ENCODE measurements at places on chromosomes 1 and 21. TPM values are rescaled to one million over a fixed set of nuclear protein-coding genes. Genes with fewer than 3 reads are reported as not detected.
A peak's percentile ranks its signal among the peaks of the same experiment; 100 is the strongest.

DNA sequence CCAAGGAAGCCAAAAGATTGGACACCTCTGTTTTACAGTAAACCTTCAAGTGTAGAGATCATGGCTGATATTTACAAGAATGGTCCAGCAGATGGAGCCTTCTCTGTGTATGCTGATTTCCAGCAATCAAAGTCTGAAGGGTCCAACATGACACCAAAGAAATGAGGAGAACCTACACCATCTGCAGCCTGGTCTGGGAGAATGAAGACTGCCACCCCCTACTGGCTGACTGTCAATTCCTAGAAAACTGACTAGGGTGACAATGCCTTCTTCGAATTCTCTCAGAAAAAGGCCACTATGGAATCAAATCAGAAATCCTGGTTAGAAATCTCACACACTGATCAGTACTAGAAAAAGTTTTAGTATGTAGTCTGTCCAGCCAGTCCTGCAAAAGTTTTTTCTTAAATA, 83.3 kb downstream of the CDC42BPA start:
- DNase-seq, result peak; percentile 43

DNA sequence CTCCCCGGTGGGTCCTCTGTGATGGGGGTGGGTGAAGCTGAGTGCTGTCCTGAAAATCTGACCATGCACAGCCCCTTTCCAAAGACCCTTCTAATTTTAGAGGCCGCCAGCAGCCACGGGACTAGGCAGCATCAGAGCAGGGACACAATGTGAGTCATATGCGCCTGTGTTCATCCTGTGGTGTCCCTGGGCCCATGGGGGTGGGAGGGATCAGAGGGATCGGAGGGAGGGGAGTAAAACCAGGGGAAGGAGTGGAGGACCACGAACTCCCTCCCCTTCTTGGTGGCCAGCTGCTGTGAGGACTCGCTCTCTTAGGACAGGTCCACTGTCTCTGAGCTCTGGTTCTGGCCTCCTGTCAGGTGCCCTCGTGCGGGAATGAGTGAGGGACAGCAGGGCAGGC, 61.5 kb downstream of the ADARB1 start:
- DNase-seq, result no peak

GRCh38 chr1:182051938-182052337, 9.6 kb downstream of the ZNF648 start:
- DNase-seq, result no peak

- no peak for DNase-seq
Observed at GRCh38 chr1:150808121-150808520, at the start of gene CTSK. Gene CTSK (minus strand): TSS chr1:150808260. CDS start chr1:150806805, 1,455 bp downstream.

GRCh38 chr1:19877821-19878636, 4.2 kb upstream of the OTUD3 start:
- DNase-seq, result peak; percentile 95

DNA sequence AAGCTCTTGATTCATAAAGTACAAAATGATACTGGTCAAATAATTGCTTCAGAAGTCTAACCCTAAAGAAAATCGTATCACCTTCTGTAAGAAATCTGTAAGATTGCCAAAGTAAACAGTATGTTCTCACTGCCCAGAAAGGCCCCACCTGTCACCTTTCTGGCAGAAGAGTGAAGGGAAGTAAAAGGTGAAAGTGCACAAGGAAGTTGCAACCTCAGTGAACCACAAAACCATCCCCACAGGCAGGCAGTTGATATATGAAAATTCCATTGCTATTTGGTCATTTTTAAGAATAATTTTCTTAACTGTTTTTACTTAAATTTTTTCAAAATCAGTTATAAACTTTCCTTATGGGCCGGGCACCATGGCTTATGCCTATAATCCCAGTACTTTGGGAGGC, 48.5 kb upstream of the FBXO28 start:
- peak; percentile 81 for DNase-seq

DNA sequence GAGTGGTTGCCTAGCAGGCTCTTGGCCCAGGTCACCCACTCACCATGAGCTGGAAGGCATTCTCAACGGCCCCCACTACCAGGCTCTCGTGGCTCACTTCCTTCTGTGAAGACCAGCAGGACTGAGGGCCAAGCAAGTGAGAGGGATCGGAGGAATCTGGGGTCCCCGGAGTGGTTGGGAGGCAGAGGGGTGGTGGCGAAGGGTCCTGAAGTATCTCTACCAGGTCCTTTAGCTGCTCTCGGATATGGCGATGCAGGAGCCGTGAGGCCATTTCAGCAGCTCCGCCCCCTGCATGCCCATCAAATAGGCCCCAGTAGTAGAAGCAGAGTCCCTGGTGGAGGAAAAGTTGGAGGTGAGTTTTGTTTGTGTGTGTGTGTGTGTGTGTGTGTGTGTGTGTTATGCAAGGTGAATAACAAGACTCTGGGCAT, 2.4 kb downstream of the PPM1J start:
- DNase-seq, result no peak

DNA sequence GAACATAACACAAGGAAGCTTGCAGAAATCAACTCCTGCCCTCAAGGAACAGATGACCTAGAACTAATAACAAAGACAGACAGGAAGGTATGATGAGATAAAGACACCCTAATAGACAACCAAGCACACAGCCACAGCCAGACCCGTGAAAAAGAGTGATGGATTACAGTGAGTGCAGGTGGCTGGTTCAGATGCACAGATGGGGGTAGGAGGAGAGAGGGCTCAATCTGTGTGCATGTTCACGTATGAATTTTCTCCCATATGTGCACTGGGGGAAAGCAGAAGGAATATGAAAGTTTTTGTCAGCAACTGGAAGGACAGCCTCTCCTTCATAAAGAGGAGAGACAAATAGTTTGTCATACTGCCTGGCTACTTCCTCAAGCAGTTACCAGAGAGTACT, 367.1 kb downstream of the PBX1 start:
- DNase-seq, result no peak

- DNase-seq, result no peak
Observed at GRCh38 chr1:68516066-68516465, 19.2 kb upstream of the DEPDC1 start.

DNA sequence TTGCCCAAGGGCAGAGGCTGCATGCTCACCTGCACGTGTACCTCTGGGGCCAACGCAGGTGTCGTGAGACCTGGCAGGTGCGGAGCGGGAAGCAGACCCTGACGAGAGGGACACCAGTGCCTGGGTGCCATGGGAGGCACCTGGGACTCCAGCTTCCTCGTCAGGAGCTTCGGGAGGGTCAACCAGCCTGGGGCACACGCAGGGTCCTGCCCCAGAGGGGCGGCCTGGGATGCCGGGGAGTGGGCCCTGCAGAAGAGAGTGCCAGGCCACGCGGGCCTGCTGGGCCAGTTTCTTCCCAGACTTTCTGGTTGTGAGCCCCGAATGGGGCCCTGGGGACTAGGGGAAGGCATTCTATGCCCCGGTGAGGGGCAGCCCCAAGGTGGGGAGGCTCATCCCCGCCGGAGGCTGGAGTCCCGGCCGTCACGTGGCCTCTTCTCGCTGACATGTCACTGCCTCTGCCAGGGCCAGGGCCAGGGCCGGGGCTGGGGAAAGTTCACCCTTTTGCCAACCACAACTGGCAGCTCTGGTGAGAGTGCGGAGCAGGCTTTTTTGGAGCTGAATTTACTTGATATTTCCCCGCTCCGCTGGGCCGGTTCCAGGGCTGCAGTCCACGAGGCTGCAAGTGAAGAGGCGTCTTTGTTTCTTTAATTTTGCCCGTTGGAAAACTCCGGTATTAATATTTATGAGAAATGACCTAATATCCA, 38.5 kb upstream of the ACTRT2 start:
- DNase-seq, result no peak

- no peak for DNase-seq
Observed at GRCh38 chr1:94031154-94031553, 89.8 kb downstream of the ABCA4 start.

DNA sequence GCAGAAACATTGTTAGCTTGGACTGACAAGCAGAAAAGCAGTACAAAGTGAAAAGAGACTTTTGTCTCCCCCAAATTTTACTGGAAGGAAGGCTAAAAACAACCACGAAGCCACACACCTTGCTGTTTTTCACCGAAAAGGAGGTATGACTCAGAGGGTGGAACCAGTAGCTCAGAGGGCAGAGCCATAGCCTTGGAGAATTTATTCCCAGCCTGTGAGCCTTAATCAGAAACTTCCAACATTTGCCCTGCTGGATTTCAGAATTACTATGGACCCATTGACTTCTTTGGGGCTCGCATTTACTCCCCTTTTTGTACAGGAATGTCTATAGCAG, 32.0 kb downstream of the RPS6KC1 start:
- DNase-seq, result no peak

DNA sequence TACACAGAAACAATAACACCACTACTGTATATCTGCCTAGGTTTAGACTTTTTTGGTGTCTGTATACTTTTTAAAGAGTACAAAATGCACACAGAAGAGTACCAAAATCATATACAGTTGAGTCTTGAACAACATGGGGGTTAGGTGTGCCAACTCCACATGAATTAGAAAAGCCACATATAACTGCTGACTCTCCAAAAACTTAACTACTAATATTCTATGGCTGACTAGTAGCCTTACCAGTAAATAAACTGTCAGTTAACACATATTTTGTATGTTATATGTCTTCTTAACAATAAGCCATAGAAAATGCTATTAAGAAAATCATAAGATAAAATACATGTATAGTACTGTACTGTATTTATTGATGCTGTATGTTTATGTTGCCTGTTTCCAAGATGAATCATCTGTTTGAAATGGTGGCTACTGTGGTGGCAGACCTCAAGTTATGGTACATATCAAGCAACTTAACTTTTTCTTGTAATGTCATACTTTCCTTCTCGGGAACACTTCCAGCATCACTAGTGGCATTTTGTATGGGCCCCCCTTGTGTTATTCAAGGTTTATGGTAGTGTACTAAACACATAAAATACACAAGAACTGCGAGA, 71.2 kb downstream of the LHX4 start:
- DNase-seq, result no peak

DNA sequence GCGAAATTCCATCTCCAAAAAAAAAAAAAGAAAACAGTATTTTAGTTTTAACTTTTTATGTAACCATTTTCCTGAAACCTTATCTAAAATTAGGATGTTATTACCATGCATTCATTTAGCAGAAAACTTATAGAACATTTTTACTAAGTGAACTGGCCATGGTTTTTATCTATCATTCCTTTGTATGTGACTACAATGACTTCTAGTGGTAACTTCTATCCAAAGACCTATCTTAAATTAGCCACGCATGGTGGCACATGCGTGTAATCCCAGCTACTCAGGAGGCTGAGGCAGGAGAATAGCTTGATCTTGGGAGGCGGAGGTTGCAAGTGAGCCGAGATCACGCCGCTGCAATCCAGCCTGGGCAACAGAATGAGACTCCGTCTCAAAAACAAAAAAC, 11.4 kb downstream of the GGPS1 start:
- DNase-seq, result no peak

- no peak for DNase-seq
Observed at GRCh38 chr1:11855430-11855829, 3.3 kb downstream of the NPPB start.

GRCh38 chr1:184596950-184597645, 157.6 kb downstream of the EDEM3 start:
- no peak for DNase-seq

DNA sequence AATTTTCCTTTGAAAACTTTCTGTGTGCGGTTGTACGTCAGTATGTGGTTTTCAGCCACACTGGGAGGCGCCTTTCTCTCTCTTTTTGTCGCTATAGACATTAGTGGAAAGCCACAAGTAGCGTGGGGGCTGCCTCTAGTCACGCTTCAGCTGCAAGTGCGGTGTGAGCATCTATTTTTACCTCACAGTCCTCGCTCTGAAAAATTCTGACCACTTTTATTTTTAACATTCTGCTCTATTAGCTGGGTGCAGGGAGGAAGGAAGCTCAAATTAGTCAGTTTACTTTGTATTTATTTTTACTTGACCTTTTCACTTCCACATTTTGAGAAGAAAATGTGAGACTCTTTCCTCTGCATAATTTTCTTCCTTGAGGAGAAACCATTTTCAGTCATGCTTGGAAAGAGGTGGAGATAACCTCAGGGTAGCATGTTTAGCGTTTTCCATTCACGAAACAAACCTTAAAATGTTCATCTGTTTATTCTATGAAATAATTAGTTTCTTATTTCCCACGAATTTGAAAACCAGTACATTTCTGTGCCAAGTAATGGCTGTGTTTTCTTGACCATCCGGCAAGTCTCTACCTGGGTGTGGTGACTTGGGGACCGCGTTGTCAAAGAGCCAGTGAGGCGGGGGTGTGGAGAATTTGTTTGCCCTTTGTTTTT, 35.6 kb downstream of the ADARB1 start:
- no peak for DNase-seq

GRCh38 chr1:89206373-89206772, 7.6 kb upstream of the GBP4 start:
- DNase-seq, result no peak

SPRR3 gene
- not detected for total RNA-seq

TSSK3 gene
- not detected for total RNA-seq

KRTAP12-2 gene
- total RNA-seq, result not detected

RGS16 gene
- total RNA-seq, result not detected

GPR161 gene
- 7.8 TPM for total RNA-seq

PLEKHN1 gene
- total RNA-seq, result 2.3 TPM

IRF6 gene
- total RNA-seq, result not detected

SYPL2 gene
- total RNA-seq, result not detected

REG4 gene
- not detected for total RNA-seq

KRTAP10-6 gene
- total RNA-seq, result not detected

Measured in Caki2 (cell line).